MG63 (cell line): ENCODE measurements at places on chromosomes 2 and 18. TPM values are rescaled to one million over a fixed set of nuclear protein-coding genes. Genes with fewer than 3 reads are reported as not detected.

DNA sequence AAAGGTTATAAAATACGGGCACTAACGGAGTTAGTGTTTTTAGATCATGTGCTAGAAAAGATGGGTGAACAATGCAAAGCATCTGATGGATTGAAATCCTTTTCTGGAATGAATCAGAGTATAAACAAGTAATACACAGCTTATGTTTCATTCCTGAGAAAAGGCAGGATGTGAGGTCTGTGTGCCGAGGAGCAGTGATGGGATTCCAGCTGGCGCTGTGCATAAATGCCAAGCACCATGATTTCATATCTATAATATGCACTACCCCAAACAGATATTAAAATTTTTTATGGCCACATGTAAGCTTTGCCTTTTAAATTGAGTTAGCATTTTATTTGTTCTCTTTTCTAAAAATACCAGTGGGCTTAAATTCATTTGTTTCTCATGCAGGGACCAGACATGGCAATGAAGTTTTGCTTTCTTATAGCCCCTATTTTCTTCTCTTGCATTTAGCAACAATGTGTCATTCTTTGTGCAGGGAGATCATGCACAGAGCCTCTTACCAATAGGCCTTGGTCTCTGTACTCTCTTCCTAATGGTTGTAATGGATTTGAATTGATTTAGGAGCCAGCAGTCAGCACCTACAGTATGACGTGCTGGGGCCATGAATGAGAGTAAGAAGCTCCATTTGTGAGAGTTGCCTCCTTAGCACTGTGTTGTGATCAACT, 323.9 kb downstream of the SLC8A1 start:
- peak; percentile 90 for DNase-seq

GRCh38 chr2:120596191-120596811, 139.4 kb upstream of the GLI2 start:
- peak; percentile 26 for DNase-seq

The SIX2 gene
- 5.2 and 14.0 TPM in 2 replicates for total RNA-seq

The RIT2 gene
- not detected in 2 replicates for total RNA-seq

The TUBB8B gene
- not detected in 2 replicates for total RNA-seq

GRCh38 chr18:9758624-9759075, 50.5 kb downstream of the RAB31 start:
- DNase-seq = no peak

DNA sequence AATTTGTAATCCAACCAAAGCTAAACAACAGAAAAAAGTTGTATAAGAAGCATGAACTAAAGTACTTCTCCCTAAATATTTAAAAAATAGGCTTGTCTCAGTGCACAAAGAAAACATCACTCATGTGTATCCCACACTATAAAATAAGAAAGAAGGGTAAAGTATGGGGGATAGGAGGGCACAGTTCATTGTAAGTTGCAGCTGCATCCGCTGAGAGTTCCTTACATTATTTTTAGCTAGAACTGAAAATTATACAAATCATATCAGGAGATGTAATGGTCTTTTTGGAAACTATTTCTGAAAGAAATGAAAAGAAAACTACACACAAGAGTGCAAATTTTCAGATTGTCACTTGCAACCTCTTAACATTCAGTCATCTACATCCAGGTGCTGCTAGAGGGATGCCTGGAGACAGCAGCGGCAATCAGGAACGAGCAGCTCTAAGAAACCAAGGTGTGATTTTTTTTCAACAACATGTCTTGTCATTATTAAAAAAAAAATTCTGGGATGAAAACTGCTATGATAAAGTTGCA, 273.6 kb downstream of the ASXL3 start:
- no peak for DNase-seq

The ABHD1 gene
- not detected in 2 replicates for total RNA-seq

DNA sequence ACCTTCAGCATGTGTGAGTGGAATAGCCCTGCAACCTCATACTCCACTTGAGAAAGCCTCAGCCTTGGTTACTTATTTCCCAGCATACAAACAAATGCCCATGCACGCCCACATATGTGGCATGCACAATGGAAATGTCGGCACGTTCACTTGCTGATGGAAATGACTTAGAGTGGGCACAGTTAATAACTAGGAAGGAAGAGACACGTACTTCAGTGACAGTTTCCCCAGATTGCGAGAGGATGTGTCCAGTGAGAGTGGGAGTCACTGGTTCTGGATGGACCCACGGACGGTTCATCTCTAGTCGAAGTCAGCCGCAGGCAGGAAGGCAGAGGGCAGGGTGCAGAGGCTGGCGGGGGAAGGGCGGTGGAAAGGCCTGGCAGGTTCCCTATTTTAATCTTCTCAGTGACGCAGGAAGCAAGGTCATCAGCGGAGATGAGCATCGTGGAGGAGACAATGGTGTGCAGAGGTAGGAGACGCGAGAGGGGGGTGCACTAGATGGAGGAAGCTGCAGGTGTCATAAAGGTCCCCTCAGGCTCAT, 350.7 kb upstream of the MYT1L start:
- DNase-seq = no peak

The IL1B gene
- total RNA-seq = 15.8 and 21.6 TPM in 2 replicates

The OTOS gene
- total RNA-seq = not detected in 2 replicates

- no peak for DNase-seq
Measured at GRCh38 chr2:16614314-16614860, 51.2 kb downstream of the CYRIA start.

The CKAP2L gene
- 19.4 and 19.9 TPM in 2 replicates for total RNA-seq

The TNFAIP6 gene
- 0.84 and 1.8 TPM in 2 replicates for total RNA-seq

DNA sequence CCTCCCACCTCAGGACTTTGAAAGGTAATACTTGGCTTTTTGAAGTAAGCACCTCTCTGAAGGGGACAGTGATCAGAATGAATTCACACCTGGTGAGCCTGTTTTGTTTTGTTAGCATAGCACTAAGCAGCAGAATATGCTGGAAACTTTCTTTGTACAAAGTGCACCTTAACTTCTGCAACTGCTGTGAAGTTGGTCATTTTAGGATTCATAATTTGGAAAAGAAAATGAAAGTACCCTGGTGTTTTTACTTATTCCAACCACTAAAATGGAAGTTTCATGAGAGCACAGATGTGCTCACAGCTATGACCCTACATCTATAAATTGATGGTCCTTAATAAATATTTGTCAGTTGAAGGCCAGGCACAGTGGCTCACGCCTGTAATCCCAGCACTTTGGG, 257.8 kb upstream of the STON1 start:
- no peak for DNase-seq

The MOCOS gene
- total RNA-seq = 13.4 and 16.4 TPM in 2 replicates

DNA sequence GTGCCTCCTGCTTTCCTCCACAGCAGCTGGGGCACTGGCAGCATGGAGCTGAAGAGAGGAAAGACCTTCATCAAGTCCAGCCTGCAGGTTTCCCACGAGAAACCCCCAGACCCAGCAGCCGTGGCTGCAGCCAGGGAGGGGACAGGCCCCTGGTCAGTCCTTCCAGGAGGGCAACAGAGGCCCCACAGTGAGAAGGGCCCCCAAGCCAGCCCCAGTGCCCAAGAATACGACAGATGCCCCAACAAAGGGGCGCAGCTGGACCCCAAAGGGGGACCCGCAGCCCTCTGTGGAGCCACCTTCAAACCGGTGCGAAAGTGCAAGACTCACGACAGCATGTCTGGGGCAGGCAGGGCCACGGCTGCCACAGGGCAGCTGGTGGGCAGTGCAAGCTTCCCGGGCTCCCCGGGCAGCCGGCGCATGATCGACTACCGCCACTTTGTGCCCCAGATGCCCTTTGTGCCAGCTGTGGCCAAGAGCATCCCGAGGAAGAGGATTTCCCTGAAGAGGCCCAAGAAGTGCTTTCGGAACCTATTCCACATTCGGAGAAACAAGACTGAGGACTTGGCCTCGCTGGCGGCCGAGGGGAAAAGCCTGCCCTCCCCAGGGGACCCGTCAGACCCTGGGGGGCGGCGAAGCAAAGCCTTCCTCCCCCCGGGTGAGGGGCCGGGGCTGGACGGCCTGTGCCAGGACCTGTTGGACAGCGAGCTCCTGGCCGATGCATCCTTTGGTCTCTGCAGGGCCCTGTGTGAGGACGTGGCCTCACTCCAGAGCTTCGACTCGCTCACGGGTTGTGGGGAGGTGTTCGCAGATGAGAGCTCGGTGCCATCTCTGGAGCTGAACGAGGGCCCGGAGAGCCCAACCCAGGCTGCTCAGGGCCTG, 6.9 kb downstream of the AMER3 start:
- no peak for DNase-seq

DNA sequence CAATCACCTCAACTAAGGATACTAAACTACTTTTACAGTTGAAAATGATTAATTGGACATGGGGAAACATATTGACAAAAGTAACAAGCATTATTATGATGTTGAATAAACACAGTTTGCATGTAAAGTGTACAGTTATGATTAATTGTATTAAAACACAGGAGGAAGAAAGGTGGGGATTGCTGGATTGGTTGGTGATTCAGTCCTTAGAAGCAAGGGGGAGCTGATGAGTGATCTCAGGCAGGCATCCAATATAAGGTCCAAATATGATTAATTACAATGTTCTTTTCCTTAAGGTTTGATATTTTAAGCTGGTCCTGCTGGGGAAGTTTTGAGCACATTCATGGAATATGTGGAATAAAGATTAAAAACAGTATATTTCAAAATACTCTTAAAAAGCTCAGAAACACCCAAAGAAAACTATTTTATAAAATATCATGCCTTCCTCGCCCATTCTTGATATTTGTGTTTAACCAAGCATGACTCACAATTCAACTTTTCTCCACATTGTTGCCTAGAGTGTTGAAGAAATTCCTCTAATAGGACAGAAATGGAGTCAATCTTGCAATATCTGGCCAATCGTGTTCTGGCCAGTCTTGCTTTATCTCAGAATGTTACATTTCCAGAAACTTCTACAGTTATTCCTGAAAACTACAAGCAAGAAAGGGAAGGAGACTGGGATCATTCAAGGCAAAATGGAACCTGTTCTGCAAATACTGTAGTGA, 268.2 kb downstream of the RPIA start:
- DNase-seq = no peak

The CTAGE1 gene
- not detected in 2 replicates for total RNA-seq

The USP34 gene
- total RNA-seq = 26.1 and 34.2 TPM in 2 replicates

GRCh38 chr18:44466997-44467396, 213.7 kb upstream of the SETBP1 start:
- DNase-seq = no peak

GRCh38 chr18:40235836-40236235, 1719.2 kb upstream of the PIK3C3 start:
- no peak for DNase-seq

GRCh38 chr2:68253219-68254068, 1.1 kb upstream of the PPP3R1 start:
- DNase-seq = no peak

The STAT4 gene
- 1.1 and 2.5 TPM in 2 replicates for total RNA-seq

GRCh38 chr18:8356001-8356400, 253.2 kb upstream of the RAB12 start:
- no peak for DNase-seq

DNA sequence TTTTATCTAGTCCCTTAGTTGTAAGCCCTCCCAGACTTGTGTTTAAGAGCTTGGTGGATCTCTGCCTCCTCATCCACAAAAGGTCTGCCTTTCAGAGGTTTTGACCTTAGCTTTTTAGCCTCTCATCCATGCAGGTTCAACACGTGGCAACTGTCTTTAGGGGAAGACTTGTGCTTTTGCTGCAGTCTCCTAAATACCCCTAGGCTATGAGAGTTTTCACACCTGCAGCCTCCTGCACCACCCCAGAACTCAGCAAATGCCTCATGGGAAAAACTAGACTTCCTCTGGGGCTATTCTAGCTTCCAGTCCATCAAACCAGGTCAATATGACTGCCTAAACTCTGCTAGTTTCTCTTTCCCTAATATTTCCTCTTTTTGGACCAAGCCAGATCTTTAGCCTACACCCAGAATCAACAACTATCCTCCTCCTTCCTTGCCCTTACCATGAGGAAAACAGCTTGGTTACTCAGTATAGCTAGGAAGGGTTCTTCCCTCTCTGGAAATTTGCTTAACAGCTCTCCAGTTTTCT, 132.3 kb upstream of the RIOK3 start:
- DNase-seq = no peak

- peak; percentile 44 for DNase-seq
Measured at GRCh38 chr18:51009072-51009471, 20.9 kb upstream of the SMAD4 start.

DNA sequence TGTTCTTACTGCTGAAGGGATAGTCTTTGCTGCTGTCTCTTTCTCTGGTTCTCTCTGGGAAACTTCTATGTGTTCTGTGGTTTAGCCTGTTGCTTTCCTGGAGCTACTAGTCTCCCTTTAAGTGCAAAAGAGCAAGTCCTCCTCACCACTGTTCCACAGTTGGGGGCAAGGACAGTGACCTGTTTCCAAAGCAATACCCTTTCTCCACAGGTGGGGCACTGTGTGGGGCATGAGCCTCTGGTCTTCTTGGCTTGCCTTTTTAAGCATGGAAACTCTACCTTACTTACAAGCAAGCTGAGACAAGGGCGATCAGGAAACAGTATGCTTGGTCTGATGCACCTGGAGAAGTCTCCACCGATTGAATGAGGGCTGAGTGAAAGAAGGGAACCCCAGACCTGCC, 156.7 kb downstream of the CPS1 start:
- no peak for DNase-seq

- no peak for DNase-seq
Measured at GRCh38 chr18:58495634-58496033, 133.3 kb downstream of the ALPK2 start.

DNA sequence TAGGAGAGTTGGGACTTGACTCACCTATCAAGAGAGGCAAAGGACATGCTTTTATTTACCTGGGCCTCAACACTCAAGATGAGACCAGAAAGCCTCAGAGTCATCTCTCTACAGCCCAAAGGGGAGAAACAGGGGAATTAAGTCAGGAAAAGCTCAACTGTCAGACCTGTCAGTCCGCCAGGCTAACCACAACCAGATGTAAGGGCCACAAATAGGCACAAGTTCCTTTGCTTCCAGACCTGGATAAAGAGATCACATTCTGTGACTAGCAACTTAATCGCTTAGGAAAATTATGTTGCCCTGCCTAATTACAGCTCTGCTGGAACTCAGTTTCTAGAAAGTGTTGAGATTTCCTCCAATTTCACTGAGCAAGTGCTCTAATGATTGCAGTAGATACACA, 67.9 kb downstream of the ANKRD44 start:
- no peak for DNase-seq
